ENCODE measurements at places on chromosomes 16 and 17.

- no peak for DNase-seq
Measured at GRCh38 chr16:30397776-30398660, 2.8 kb downstream of the ZNF48 start.

DNA sequence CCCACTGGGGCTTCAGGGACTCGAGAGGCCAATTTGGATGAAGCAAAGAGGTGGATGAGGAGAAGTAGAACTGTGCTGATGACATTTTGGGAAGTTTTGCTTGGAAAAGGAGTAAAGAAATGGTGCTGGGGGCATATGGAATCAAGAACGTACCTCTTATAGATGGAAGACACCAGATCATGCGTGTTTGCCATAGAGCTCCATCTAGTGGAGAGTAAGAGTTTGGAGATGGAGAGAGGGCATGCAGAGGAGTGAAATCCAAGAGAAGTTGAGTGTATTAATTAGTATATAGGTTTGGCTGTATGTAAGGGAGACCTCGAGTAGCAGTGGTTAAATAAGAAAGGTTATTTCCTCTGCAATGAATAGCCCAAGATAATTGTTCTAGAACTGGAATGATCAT is 56.0 kb downstream of the SHISA6 start:
- DNase-seq, result no peak

GRCh38 chr16:84505249-84506187 is 1.1 kb upstream of the MEAK7 start:
- no peak for DNase-seq

DNA sequence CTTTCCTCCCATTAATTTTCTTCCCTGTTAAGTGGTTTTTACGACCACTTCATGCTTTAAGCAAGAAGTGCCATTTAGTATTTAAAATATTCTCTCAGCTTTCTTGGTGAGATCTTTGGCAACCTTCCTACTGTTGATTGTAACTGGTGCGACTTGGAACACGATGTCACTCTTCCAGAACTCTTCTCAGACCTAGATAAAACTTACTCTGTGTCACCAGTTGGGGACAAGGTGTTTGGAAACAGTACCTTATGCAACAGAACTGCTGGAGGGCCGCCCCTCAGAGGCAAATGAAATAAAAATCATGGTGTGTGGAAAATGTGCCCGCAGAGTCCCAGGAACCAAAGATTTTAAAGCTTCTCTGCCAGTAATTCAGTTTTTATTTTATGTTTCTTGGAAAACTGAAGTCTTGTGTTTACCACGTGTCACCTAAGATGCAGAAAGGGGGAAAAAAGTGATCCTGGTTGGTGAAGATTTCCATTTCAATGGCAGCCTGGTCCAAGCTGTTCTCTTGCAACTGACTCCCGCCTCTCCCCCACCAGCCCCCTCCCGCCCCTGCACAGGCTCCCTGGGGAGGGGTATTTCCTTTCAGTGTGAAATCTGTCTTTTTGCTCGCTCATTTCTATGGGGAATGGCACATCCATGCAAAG is 7.2 kb upstream of the HSD11B2 start:
- no peak for DNase-seq

- DNase-seq, result peak; percentile 75
Measured at GRCh38 chr16:3074860-3075522, 9.6 kb downstream of the IL32 start.

GRCh38 chr17:17170346-17170985 is 35.7 kb downstream of the PLD6 start:
- no peak for DNase-seq

- DNase-seq, result no peak
Measured at GRCh38 chr16:28105297-28105696, 41.8 kb upstream of the GSG1L start.

GRCh38 chr17:71286625-71287024 is 834.2 kb upstream of the SOX9 start:
- no peak for DNase-seq

- DNase-seq, result no peak
Measured at GRCh38 chr16:19882646-19883045, 2.0 kb downstream of the GPRC5B start.

GRCh38 chr16:75105306-75106061 is 11.1 kb downstream of the LDHD start:
- no peak for DNase-seq

GRCh38 chr16:27373312-27373711 is 28.7 kb upstream of the IL21R start:
- DNase-seq, result no peak

GRCh38 chr16:4309833-4310266 is 6.0 kb upstream of the GLIS2 start:
- peak; percentile 45 for DNase-seq

DNA sequence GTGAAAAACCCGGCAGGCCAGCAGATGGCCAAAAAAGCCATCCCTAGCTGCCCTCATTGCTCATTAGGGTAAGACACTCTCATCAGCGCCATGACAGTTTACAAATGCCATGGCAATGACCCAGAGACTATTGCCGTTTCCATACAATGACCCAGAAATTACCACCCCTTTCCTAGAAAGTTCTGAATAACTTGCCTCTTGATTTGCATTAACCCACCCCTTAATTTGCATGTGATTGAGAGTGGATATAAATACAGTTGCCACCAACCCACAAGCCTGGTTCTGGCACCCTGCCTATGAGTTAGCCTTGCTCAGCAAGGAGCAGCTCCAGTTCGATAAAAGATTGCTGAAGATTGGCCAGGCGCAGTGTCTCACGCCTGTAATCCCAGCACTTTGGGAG is 16.1 kb upstream of the C16orf54 start:
- DNase-seq, result no peak

DNA sequence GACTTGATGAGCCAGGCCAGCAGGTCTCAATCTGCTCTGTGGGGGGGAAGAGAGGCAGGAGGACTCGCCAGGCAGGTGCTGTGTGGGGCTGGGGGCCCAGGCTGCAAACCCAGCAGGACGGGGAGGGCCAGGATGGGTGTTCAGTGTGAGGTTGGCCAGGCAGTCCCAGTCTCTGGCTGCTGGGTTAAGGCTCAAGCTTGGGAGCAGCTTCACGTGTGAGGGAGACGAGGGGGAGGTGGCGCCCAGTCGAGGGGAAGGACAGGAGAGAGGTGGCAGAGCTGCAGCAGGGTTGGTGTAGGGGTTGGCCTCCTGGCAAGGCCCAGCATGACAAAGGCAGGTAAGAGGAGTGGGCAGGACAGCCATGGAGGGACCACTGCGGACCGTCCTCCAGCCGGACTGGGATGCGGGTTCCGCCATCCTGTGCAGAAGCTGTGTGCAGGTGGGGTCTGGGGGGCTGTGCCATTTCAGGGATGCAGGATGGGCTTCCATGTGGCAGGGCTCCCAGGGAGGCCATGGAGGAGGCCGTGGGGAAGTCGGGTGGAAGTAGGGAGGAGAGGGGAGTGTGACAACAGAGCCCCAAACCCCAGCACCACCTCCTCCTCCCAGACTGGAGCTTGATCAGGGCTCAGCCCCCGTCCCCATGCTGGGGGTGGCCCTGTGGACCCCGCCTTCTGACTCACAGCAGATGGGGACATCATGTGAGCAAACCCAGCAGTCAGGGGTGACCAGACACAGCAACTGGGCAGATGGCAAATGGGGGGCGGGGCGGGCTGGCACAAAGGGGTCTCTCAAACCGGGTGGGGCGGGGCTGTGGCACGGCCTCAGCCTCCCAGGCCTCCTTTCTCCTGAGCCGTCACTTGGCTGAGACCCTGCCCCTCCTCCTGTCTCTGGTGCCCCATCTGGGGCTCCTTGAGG is 2.8 kb downstream of the ADGRG1 start:
- no peak for DNase-seq

GRCh38 chr17:20092261-20092867 is 83.2 kb downstream of the SPECC1 start:
- no peak for DNase-seq

DNA sequence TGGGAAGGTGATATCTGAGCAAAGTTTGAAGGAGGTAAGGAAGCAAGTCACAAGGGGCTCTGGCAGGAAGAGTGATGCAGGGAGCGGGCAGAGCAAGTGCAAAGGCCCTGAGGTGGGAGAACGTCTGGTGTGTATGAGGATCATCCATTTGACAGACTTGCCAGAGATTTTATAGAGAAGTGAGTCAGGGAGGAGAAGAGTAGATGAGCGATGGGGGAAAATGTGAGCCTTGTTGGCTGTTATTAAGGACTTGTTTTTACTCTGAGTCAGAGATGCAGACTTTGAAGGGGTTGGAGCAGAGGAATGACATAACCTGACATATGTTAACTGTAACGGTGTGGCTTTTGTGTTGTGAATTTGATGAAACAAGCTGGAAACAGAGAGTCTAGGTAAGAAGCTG is 3.5 kb upstream of the CLEC10A start:
- DNase-seq, result no peak

DNA sequence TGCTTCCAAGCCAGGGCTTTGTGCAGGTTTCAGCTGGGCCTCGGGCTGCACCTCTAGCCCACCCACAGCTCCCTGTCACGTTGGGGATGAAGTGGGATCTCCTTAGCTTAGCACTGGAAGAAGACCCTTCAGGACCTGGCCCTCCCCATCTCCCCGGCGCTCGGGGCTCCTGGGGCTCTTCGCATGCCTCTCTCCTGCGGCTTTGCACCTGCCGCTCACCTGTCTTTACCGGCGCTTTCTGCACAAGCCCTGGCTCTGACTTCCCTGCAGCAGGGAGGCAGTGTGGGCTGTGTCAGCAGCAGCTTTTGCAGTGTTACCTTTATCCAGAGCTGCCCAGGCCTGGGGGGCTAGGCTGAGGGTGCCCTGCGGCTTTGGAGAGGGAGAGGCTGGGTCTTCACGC is 52.3 kb downstream of the NT5M start:
- no peak for DNase-seq

GRCh38 chr16:4330277-4330874 is 14.5 kb downstream of the GLIS2 start:
- DNase-seq, result peak; percentile 63

GRCh38 chr16:26830428-26831127 is 236.1 kb upstream of the C16orf82 start:
- no peak for DNase-seq

DNA sequence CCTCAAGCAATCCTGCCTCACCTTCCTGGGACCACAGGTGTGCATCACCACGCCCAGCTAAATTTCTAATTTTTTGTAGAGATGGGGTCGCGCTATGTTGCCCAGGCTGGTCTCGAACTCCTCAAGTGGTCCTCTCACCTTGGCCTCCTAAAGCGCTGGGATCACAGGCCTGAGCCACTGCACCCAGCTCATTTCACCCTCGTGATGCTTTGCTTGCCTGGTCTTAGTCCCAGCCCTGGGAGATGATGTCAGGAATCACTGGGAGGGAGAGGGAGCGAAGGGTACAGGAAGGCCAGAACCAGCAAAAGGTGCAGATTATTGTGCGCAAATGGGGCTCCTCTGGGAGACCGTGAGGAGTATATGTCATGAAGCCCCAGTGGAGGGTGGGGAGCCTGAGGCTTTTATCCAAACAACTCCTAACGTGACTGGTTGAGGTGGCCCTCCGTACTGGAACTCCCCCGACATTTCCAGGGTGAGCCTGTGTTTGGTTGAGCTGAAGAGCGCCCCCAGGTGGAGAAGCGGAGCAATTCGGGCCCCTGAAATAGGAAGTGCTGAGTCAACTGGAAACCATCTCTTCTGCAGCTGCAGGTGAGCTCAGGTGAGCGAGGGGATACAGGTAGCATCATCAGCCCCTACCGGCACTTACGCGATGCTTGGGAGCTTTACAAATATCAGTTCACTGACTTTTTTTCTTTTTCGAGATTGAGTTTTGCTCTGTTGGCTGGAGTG is 41.2 kb upstream of the HAPSTR1 start:
- DNase-seq, result no peak

DNA sequence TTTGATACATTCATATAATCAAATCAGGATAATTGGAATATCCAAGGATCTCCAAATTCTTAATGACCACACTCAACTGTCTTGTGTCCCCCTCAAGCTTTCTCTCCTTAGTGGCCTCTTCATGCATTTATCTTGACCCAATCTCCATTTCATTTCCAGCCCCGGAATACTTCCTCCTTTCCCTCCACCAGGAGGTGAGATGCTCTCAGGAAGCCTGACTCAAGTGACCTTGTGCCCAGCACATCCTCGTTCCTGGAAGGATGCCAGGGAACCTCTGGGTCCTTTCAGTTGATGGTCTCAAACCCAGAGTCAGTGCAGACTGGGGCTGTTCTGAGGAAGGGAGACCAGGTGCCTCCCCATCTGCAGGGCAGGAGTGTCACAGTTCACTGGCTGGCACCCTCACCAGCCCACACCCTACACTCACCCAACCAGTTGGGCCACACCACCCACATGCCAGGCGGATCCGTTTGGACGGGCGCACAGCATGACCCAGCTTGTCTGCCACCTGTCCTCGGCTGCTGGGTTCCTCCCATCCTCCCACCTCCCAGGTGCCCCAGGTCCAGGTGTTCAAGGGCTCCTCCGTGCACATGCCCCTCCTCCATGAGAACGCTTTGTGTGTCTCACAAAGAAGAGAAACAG is 14.0 kb upstream of the EMP2 start:
- no peak for DNase-seq

GRCh38 chr17:6712058-6712853 is 913 bp downstream of the SLC13A5 start:
- DNase-seq, result no peak

- no peak for DNase-seq
Measured at GRCh38 chr16:3625911-3626732, 14.7 kb upstream of the SLX4 start.

- DNase-seq, result no peak
Measured at GRCh38 chr17:39751016-39751543, 13.3 kb downstream of the GRB7 start.

GRCh38 chr17:11105141-11105540 is 135.9 kb upstream of the SHISA6 start:
- DNase-seq, result no peak

- DNase-seq, result no peak
Measured at GRCh38 chr16:54160939-54161897, 125.4 kb downstream of the IRX3 start.

DNA sequence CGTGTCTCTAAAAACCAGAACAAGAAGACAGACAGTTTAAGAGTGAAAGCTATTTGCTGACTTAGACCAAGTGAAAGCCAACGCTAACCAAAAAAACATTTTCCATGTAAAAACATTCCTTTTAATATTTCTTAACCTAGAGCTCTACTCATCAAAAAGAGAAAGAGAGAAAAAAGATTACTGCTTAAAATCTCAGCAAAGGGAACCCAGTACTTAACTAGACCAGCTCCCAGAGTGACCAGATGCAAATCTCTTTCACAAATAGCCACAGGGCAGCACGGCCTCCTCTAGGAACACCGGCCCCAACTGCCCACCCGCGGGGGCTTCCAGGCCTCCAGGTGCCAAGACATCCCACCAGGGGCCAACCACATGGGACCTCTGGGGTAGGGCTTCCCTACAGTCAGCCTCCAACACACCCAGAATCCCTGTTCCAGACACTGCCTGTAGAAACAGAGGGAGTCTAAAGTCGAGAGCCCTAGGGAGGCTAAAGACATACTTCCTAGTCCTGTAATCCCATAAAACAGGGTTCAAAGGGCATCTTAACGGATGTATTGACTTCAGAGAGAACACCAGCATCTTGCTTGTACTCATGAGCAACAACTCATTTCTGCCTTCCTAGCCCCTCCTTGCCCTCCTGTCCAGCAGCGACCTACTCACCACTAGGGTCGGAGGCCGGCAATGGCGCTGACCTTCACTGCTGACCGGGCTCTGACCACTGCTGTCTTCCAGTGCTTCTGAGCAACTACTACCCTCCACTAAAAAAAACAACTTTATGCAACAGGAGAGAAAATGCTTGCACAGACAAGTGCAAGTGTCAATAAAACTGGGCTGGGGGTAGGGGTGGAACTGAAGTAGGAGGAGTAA is 21.3 kb downstream of the ZCCHC14 start:
- no peak for DNase-seq

- DNase-seq, result no peak
Measured at GRCh38 chr16:48479329-48479728, 94.1 kb upstream of the SIAH1 start.

GRCh38 chr16:13909069-13909468 is 10.9 kb upstream of the ERCC4 start:
- DNase-seq, result no peak

GRCh38 chr16:84683691-84684591 is 15.9 kb upstream of the USP10 start:
- no peak for DNase-seq
